ENCODE measurements at places on chromosomes 6 and 20.

DNA sequence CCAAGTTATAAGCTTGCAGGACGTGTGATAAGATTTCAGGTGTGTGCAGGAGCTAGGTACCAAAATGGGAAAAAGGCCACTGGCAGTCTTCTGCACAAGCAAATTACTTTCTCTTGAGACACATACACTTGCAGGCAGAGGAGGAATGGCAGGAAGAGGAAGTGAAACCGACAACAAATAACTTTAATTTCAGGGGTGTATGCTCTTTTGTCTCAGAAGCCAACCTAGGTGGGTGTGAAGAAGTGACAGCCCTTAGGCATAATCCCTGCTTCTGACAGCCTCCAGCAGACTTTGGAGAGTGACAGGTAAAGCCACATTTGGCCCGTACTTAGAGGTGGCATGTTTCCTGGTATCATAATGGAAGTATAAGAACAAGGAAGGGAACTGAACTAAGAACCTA, 118.8 kb upstream of the TRAF3IP2 start:
- no peak for DNase-seq

- DNase-seq = no peak
Measured at GRCh38 chr6:18042536-18043145, 55.2 kb upstream of the KIF13A start.

- DNase-seq = no peak
Measured at GRCh38 chr6:56694002-56694401, 51.3 kb upstream of the DST start.

DNA sequence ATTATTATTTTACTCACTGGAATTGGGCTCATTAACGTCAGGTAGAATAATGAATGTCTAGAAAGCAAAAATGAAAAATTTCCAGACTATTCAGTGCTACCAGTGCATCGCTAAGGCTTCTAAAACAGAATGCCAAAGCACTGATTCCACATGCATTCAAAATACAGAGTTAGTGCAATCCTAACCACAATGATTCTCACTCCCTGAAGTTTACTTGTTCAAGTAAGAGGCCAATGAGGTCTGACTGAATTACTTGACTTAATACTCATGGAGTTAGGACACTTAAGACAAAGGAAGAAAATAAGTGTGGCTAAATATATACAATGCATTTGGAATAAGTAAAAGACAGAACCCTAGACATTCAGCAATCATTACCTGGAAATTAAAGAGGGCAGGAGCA, 220.5 kb downstream of the PKHD1 start:
- DNase-seq = no peak

- DNase-seq = no peak
Measured at GRCh38 chr6:41650120-41650519, 11.9 kb downstream of the MDFI start.

GRCh38 chr6:119079283-119079809, 882 bp upstream of the FAM184A start:
- DNase-seq = no peak
